ENCODE measurements at places on chromosomes 7 and 10.

DNA sequence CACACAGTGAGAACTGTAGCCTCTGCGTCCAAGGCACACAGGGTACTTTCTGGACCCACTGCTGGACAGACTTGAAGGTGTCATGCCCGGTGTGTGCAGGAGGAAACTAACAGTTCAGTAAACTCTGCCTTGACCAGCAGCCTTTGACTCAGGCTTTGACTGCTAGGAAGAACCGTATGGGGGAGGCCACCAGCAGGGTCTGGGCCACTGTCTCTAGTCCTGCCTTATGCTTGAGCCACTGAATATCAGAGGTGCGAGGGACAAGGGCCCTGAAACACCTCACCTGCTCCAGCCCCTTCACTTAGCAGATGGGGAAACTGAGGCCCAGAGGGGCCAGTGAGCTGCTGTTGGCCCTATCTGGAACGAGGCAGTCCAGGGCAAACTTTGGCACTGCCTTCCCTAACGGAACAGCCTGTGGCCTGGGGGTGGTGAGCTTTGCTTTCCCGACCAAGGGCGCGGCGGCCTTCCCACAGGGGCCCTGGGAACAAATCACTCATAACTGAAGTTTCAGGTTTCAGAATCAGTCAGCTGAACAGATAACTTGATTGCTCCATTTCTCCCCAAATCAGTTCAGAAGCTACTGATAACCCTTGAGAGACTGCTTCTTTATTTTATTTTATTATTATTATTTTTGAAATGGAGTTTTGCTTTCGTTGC lies 130.0 kb downstream of the FAM53B start:
- DNase-seq: no peak

DNA sequence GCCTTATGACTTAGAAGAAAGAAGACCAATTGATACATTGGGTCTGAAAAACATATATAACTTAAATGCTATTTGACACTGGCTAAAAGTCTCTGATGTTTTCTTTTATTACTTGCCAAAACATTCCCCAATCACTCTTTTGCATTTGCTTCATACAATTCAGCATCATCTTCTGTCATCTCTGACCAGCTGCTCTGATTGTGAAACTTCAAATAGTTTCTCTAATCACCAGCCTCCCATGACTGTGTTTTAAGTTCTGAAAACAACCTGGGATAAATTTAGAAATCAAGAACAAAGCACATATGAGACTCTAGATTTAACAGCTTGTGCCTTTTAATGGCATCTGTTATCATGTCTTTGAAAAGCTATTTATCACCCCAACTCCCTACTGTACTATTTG lies 208.4 kb upstream of the KCND2 start:
- no peak for DNase-seq

DNA sequence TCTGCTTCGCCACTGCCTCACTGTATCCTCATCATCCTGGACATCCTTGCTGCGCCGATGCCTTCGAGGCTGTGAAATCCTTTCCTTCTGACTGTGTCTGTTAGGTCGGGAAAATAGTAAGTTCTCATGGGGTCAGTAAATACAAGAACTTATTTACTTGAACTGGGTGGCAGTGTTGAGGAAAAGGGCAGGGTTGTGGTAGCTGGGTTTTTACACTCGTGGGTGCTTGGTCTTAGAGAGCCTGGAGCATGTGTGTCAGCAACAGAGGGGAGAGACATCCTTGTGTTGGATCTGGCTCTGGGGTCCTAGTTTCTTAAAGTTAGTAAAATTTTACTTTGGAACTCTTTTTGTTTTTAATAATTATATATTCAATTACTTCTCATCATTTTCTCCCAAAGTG lies 112.9 kb upstream of the GATA3 start:
- DNase-seq: no peak

DNA sequence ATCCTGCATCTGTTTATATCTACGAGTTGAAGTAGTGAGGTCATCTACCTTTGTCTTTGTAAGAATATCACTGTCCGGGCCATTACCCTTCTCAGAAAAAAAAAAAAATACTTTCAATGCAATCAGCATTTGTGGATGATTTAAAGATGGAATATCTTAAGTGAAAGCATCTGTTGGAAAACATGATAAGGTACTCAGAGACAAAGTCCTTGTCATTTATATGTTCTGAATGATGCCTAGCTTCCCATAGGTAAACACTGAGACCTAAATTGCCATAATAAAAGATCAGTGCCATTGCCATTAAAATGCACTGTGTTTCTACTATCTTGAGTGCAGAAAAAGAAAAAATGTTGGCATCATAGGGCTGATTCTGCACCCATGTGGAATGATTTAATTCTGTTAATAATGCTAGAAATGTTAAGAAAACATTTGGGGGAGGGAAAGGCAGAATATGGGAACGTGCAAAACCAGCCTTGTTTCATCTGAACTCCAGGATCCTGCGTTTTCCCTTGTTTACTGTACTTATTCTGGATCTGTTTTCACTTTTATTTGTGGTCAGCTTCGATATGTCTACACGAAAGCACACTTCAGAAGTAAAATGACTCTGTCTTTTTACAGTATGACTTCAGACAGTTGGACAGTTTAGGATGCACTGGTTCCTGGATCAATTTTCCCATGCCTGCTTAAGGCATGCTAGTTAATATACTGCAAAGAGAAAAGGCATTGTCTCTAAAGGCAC lies 669.8 kb downstream of the SUGCT start:
- DNase-seq: no peak

GRCh38 chr7:38294926-38295325 lies 21.5 kb upstream of the TARP start:
- DNase-seq: peak; percentile 28

DNA sequence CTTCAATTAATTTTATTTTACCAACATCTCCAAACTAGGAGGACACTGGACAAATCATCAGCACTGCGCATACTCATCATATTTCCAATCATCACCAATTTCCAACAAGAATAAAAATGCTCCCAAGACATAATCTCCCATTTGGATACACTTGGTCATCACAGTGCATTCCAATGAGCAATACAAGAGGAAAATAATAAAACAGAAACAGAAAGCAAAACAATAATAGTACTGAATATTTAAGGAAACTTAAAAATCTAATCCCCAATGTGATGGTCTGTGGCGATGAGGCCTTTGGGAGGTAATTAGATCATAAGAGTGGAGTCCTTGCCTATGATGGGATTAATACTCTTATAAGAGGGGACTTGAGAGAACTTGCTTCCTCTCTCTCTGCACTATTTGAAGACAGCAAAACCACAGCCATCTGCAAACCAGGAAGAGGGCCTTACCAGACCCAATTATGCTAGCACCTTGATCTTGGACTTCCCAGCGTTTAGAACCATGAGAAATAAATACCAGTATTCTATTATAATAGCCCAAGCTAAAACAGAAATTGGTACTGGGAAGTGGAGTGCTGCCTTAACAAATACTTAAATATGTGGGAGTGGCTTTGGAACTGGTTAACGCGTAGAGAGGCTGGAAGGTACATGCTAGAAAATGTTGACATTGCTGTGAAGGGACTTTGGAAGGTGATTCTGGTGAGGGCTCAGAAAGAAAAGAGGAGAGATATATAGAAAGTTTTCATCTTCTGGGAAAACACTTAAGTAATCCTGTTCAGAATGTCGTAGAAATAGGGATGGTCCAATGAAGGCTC lies 91.5 kb downstream of the JAZF1 start:
- DNase-seq: no peak

DNA sequence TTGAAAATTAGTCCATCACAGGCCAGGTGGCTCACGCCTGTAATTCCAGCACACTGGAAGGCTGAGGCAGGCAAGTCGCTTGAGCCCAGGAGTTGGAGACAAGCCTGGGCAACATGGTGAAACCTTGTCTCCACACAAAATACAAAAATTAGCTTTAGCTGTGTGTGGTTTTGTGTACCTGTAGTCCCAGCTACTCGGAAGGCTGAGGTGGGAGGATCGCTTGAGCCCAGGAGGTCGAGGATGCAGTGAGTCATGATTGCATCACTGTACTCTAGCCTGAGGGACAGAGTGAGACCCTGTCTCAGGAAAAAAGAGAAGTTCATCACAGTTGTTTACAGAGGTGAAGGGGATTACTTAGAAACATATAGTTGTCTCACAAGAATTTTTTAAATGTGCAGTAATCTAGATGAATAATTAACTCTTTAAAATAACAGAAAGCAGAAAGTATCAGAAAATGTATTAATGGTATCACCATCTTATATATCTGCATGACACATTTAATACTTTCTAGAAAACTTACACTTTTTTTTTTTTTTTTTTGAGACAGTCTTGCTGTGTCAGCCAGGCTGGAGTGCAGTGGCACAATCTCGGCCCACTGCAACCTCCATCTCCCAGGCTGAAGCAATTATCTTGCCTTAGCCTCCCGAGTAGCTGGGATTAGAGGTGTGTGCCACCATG lies 8.9 kb downstream of the LCOR start:
- peak; percentile 56 for DNase-seq

DNA sequence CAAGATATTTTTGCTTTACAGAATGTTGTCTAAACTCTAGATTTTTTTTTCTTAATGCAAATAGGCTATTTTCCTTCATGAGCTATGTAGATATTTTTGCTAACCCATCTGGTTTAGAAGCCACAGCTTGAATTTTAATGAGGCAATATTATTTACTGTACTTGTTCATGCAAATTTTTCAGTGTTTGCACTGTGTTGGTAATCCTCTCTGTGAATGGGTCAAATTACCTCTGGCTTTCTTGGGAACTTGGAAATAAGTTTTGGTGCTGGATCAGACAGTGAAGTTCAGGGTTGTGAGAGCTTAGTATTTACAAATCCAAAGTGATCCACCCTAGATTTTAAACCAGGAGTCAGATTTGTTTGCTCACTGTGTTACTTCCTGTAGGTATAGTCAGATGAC lies 686.9 kb downstream of the NXPH1 start:
- DNase-seq: no peak

DNA sequence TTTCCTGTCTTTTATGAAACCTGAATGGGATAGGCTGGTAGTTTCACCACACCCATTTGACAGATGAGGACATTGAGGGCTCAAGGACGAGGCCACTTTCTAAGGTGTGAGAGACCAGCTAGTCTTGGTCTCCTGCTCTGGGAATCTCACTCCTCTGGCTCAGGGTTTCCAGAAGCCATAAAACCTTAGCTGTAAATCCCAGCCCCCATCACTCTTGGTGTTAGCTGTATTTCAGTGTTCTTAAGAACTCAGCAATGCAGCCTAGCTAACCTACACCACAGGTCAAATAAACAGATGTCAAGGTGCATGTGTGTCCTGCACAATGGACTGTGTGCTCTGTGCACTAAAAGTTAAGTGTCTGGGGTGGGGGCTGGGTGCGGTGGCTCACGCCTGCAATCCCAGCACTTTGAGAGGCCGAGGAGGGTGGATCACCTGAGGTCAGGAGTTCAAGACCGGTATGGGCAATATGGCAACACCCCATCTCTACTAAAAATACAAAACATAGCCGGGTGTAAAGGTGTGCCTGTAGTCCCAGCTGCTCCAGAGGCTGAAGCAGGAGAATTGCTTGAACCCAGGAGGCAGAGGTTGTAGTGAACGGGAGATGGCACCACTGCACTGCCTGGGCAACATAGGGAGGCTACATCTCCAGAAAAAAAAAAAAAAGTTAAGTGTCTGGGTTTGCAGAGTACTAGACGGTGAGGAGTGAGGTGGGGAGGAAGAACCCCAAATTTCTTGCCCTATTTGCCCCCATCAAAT lies 567 bp upstream of the EPO start:
- DNase-seq: no peak

GRCh38 chr10:14374745-14375445 lies 44.2 kb upstream of the FRMD4A start:
- DNase-seq: no peak

GRCh38 chr10:50464004-50464409 lies 159.7 kb downstream of the SGMS1 start:
- DNase-seq: no peak
